ENCODE measurements at places on chromosomes 4 and X.

DNA sequence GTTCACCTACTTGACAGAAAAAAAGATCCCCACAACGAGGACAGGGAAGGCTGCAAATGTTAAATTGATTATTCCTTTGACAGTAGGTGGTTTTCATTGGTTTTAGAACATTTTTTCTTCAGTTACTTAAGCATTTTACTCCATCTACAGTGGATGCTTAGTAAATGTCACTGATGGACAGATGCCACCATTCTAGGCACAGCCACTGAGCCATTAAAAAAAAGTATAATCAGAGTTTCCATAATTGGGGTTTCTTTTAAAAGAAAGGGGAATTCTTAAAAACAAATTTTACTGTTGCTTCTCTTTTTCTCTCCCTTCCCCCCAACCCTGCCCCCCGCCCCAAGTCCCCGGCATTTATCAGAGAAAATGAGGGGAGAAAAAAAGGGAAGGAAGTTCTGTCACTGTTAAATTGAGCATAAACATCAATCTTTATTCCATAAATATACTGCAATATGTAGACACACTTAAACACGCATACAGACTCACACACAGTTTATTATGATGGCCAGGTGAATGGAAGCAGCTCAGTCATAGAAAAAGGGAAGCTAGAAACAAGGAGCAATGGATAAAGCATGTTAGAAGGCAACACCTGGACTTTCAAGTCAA lies 79.7 kb upstream of the PRPS2 start:
- DNase-seq: no peak

GRCh38 chr4:138522366-138522765 lies 280.2 kb upstream of the SLC7A11 start:
- DNase-seq: no peak

- no peak for DNase-seq
Measured at GRCh38 chr4:52951016-52951415, 88.9 kb downstream of the RASL11B start.

DNA sequence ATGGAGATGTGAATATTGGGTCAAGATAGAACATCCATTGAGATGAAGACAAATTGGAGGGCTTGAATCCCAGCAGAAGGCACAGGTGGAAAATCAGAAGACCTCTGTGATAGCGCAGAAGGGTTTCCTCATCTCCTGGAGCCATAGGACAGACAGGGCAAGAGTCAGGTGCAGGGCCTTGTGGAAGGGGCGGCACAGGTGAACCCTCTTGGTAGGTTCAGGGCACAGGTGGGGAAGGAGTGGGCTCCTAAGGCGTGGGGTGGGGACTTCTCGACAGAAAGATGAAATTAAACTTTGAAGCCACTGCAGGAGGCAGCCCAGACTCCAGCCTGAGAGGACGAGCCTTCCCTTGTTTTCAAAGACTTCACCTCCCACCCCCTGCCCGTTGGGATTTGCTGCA lies 9.3 kb upstream of the RGS12 start:
- no peak for DNase-seq

- DNase-seq: no peak
Measured at GRCh38 chr4:19940861-19941260, 310.8 kb upstream of the SLIT2 start.

- DNase-seq: no peak
Measured at GRCh38 chrX:153773741-153774575, 6.9 kb upstream of the SRPK3 start.

DNA sequence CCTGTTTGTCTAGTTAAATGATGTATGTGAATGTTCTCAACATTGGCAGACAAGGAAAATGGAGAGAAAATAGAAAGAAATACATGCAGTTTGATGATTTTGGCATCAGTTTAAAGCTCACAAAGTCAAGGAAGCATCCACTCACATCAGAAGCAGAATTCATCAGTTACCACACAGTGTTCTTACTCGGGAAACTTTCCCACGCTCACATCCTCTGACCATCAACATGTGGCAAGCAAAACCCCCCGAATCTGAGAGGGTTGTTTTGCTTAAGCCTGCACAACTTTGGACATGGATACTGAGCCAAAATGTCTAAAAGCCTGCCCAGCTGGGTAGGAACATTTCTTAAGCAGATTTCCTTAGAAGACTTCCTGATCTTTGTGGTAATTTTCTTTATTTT lies 407.6 kb downstream of the ANKRD50 start:
- no peak for DNase-seq

- DNase-seq: no peak
Measured at GRCh38 chr4:8191136-8191747, 7.8 kb upstream of the SH3TC1 start.

DNA sequence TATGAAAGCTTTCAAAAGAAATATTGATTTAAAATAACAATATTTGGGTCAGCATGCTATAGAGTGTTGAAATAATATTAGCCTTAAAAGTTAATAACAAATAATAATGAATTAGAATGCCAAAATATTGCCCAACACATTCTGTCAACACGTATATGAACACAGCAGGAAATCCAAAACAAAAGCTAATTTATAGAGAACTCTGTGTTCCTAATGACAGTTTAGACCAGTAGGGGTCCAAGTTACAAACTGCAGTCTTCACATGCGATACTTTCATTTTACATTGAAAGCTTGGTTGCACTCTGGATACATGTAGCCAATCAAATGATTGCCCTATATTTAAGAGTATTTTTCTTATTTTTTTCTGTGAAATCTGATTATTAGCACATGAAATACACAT lies 274.4 kb downstream of the DCTD start:
- no peak for DNase-seq

DNA sequence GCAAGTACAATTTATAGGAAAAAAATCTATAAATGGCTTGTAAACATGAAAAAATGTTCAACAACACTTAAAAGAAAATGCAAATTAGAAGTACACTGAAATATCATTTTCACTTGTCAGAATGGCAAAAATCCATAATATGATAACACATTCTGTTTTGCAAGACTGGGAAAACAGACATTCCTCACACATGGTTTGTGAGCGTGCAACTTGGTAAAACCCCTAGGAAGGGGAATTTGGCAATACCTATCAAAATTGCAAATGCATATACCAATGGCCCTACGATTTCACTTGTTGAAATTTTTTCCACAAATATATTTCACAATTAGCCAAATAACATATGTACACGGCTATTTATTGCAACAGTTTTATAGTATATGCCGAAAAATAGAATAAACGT lies 31.4 kb downstream of the TBC1D9 start:
- no peak for DNase-seq

DNA sequence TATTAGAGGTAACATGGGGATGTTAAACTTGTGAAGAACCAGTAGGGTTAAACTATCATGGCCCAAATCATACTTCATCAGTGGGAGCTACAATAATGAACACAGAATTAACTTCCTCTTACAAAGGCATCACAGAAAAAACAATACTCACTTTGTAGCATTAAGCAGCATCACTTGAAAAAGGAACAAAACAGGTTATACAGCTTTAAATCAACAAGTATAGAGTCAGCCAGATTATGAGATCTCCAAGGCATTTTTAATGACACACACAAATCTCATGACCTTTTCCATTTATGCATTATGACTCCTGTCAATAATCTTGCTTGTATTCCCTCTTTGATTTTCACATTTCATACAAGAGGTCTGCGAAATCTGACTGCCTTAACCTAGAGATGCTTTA lies 18.3 kb downstream of the FBXL5 start:
- DNase-seq: no peak

- DNase-seq: no peak
Measured at GRCh38 chr4:111610681-111611080, 534.6 kb upstream of the FAM241A start.

DNA sequence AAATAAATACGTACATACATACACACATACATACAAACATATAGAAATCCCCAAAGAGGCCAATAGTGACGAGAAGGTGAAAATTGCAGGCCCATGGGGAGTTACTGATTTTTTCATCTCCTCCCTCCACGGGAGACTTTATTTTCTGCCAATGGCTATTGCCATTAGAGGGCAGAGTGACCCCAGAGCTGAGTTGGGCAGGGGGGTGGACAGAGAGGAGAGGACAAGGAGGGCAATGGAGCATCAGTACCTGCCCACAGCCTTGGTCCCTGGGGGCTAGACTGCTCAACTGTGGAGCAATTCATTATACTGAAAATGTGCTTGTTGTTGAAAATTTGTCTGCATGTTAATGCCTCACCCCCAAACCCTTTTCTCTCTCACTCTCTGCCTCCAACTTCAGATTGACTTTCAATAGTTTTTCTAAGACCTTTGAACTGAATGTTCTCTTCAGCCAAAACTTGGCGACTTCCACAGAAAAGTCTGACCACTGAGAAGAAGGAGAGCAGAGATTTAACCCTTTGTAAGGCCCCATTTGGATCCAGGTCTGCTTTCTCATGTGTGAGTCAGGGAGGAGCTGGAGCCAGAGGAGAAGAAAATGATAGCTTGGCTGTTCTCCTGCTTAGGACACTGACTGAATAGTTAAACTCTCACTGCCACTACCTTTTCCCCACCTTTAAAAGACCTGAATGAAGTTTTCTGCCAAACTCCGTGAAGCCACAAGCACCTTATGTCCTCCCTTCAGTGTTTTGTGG lies 180.7 kb downstream of the AR start:
- no peak for DNase-seq

- DNase-seq: no peak
Measured at GRCh38 chrX:70132877-70133302, 357 bp upstream of the IGBP1 start.

DNA sequence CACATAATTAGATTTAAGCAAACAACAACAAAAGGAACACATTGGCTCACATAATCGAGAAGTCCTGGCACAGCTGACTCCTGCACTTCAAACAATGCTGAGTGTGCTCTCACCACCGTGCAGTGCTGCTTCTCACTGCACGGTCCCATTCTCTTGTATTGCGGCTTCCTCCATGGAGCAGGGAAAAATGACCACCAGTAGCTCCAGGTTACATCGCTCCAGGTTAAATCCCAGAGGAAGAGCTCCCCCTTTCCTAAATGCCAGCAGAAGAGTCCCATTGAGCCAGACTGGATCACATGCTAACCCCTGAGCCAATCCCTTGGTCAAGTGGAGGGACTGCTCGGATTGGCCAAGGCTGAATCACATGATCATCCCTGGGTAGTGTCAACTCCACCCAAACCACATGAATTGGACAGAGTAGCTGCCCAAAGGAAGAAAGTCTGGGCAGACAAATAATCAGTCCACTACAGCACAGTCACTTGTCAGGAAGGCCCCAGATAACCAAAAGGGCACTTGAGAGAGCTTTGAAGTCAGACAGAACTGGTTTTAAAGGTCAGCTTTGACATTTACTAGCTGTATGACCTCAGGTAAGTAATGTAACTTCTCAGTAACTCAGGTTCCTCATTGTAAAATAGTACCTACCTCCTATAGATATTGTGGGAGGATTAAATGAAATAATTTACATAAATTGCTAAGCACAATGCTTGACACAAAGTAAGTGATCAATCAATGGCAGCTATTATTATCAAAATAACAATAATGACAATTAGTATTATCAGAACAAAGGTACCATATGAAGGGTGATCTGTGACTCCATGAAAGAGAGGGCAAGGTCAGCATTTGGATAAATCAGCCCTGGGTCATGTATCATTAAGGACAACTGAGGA lies 14.3 kb downstream of the TEC start:
- no peak for DNase-seq

DNA sequence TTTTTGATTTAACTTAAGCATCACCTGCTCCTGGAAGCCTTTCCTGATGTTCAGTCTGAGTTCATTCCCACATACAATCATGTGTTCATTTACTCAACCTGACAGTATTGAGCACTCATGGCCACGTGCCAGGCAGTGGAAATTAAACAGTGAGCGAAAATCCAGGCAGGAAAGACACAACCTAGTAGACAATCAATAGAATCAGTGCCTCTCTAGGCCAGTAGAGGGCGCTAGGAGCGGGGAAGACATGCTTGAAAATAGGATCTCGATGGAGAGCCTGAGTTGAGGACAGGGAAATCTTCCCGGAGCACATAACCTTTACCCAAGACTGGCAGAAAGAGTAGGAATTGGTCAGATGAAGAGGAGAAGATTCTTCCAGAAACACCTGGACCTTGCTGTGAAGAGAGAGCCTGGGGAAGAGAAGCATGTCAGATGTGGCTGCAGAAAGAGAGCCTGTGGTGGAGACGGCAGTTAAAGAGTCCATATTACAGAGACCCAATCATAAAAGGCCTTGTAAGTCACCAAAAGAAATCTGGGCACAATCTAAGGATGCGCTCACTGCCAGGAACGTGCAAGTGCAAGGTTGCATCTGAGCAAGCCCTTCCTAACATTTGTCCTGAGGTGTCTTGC lies 103.5 kb downstream of the LDB2 start:
- DNase-seq: no peak

All from stimulated activated CD8-positive, alpha-beta memory T cell treated with anti-CD3 and anti-CD28 coated beads, Interleukin-4, amount 100 ng/mL, for 1 hour (primary cell).